ENCODE measurements at places on chromosomes 5 and 9.

GRCh38 chr5:170632985-170633234 lies 129.1 kb downstream of the KCNIP1 start:
- peak; percentile 41 for DNase-seq

DNA sequence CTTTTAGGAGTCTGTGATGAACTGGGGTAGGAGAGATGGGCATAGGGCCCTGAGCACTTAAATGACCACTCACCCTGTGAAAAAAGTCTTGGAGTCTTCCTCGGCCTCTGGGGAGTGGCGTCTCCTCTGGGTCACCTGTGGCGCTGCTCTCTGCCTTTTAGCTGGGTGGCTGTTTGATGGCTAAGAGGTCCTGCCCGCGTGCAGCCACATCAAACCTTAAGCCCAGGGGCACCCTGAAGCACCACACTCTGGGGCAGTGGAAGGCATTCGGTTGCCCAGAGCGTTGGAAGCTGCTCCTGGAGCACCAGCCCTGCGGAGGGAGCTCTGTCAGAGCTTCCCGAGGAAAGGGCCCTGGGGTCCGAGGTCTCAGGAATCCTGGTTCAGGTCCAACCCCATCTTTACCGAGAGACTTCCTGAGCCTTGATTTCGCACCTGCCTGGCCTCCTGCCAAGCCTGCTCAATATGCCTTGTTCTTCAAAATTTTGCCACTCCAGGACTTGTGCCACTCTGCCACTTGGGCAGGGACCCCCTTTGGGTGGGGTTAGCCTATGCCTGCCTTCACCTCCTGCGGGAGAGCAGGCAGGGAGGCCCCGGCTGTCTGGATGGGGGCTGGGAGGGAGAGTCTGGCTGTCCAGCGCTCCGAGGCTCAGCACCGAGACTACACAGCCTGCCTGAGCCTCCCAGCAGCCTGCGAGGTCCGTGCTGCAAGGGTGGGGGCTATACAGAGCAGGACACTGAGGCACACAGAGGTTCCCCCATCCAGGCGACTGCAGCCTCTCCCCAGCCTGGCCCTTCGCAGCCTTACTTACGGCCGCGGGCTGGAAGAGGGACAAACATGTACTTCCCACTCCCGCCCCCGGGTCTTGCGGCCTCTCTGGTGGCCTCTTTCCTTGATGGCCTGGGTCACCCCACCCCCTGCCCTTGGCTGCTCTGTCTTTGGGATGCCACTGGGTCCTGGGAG lies 63.4 kb upstream of the RNU6ATAC start:
- DNase-seq, result no peak

GRCh38 chr5:56686337-56687195 lies 128.8 kb upstream of the MAP3K1 start:
- DNase-seq, result peak; percentile 21

DNA sequence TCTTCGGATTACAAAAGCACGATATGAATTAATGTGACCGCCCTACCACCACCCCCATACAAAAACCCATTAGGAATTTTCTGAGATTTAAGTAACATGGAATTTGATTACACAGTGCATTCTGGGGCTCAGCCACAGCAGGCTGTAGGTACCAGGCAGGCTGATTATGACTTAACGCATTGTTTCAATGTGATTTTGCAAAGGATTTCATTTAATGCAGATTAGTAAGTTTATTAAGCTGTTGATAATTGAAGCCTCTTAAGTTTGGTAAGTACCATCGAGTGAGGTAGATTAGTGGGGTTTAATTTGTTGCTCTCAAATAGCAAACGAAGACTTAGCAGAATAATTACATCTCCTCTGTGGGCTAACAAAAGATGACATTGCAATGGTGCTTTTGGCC lies 240.1 kb downstream of the TRPM3 start:
- DNase-seq, result no peak

DNA sequence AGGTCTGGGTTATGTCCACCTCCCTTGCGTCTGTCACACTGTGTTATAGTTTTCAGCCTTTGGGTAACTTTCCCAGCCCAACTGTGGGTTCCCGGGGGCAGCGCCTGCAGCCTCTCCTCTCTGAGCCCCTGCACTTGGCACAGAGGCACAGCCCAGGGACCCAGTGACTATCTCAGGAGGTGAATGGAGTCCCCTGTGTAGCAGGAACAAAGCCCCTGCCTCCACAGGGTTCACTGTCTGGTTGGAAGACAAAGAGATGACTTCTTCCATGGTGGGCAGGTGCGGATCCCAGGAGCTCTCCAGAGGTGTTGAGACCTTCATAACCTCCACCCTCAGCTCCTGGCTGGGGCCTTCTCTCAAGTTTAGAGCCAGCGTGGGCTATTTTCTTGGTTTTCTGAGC lies 156.9 kb downstream of the C9orf50 start:
- DNase-seq, result no peak

DNA sequence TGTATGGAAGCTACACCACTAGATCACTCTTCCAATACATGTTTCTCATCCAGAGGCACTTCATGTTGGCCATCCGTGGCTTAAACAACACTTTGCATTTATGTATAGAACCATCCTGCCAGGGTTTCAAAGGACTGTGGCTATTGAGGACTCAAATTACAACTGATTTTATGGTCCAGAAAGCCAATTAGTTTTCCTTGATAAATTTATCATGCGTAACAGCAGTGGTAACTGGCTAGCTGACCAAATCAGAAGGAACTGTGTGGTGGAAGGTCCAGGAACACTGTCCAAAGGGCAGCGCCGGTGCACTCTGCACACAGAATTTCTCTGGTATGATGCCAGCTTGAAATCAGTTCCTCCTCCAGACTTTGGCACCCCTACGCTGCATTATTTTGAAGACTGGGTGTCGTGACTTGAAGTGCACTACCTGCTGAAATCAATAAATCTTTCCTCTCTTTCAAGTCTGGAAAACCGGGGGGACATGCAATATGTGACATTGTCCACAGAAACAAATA lies 69.3 kb upstream of the TMEM252 start:
- DNase-seq, result no peak

DNA sequence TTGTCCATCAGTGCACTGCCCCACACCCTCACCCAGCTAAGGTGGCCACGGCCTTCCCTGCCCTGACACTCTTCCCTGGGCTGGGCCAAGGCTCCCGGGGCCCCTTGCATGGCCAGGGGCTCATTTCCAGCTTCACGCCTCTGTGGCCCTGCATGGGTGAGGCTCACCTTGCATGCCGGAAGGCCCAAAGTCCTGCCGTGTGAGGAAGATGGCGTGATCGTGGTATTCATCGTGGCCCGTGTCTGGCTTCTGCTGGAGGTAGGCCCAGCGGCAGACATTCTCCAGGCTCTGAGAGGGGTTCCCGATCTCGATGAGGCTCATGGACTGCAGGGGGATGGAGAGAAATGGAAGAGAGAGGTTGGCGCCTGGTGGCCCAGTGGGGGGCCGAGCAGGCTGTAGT lies 98.4 kb downstream of the ZNF354C start:
- no peak for DNase-seq

- no peak for DNase-seq
Measured at GRCh38 chr9:13439685-13440476, 160.4 kb upstream of the MPDZ start.

DNA sequence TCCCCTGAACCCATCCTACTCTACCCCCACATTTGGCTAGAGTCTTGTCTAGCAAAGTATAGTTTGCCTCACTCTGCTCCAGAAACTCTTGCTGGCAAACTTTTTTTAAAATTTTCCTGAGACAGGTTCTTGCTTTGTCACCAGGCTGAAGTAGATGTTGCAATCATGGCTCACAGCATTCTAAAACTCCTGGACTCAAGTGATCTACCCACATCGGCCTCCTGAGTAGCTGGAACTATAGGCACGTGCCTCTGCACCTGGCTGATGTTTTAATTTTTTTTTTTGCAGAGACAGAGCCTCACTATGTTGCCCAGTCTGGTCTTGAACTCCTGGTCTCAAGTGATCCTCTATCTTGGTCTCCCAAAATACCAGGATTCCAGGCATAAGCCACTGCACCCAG lies 175.8 kb upstream of the FBXL17 start:
- DNase-seq, result no peak

- DNase-seq, result no peak
Measured at GRCh38 chr9:127654619-127655018, 42.5 kb downstream of the STXBP1 start.

DNA sequence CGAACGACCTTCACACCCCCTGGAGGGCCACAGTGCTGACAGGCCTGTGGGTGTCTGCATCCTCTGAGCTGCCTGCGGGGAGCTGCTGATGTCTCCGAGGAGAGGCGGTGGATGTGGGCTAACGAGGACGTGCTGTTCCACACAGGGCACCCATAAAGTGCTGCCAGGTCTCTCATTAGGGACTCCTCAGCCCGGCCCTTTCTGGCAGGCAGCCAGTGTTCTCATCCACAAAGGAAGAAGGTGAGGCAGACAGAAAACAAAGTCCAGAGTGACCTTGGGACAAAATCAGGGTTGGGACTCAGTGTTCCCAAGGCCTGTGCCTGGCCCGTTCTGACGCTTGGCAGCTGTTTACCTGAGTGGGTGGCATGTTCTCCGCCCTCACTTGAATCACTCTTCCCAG lies 29.3 kb downstream of the CARTPT start:
- DNase-seq, result no peak

DNA sequence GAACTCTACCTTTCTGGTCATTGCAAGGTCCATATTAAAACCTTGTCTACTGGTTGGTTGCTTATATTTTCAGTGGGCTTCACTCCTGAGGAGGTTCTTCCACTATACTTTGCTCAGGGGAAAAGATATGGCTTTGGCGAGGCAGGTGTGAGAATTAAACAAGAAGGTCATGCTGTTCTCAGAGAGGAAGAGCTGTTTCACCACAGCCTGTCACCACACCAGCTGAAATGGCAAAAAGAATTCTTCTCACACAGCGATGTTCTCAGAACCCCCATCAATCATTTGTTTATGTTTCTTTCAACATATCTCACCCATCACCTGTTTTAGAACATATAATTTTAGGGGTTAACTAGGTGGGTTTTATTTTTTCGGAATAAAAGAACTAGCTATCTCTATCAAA lies 38.6 kb downstream of the CAPSL start:
- no peak for DNase-seq

GRCh38 chr9:81289622-81290021 lies 399.7 kb downstream of the TLE1 start:
- DNase-seq, result no peak

DNA sequence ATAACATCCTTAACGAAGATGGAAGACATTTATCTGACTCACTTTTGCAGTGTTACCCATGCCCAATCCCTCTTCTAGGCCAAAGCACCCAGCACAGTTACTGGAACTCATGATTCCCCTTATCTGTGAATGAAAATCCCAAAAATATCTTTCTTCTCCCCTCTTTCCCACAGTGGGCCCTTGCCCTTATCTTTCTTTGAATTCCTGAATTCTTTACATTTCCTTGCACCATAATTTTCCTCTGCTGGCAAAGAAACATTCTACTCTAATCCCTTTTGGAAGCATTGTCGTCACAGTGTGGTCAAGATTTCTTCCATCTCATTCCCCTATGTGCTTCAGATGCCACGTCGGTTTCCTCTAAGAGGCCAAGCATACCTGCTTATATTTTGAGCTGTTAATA lies 135.9 kb upstream of the LIFR start:
- no peak for DNase-seq

GRCh38 chr9:81073821-81074220 lies 615.5 kb downstream of the TLE1 start:
- no peak for DNase-seq

DNA sequence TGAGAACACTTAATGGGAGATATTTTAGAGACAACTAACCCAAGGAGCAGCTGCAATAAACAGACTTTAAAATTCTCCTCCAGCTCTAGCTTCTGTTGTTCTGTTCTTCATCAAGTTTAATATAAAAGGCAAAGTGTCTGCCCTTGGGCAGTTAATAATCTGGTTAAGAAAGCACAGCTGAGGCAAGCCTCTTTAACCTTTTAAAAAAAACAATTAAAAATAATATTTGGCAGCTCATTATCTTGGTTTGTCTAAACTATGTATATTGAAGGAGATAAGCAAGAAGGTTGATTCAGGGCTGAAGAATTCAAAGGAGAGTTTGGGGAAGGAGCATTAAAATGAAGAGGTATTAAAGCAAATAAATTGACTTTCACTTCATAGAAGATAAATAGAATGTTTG lies 75.4 kb downstream of the TSSK1B start:
- DNase-seq, result no peak
